ENCODE measurements at places on chromosomes 1 and 21. TPM values are rescaled to one million over a fixed set of nuclear protein-coding genes. Genes with fewer than 3 reads are reported as not detected.

OR10X1 gene
- not detected for total RNA-seq

AGT gene
- total RNA-seq = not detected

NTMT2 gene
- not detected for total RNA-seq

DRAXIN gene
- total RNA-seq = 0.05 TPM

ETV3L gene
- total RNA-seq = not detected

ARHGEF10L gene
- not detected for total RNA-seq

TRIM63 gene
- total RNA-seq = 0.19 TPM

MAP1LC3C gene
- total RNA-seq = not detected

RGS7 gene
- not detected for total RNA-seq

BTBD19 gene
- 35.2 TPM for total RNA-seq

DNA sequence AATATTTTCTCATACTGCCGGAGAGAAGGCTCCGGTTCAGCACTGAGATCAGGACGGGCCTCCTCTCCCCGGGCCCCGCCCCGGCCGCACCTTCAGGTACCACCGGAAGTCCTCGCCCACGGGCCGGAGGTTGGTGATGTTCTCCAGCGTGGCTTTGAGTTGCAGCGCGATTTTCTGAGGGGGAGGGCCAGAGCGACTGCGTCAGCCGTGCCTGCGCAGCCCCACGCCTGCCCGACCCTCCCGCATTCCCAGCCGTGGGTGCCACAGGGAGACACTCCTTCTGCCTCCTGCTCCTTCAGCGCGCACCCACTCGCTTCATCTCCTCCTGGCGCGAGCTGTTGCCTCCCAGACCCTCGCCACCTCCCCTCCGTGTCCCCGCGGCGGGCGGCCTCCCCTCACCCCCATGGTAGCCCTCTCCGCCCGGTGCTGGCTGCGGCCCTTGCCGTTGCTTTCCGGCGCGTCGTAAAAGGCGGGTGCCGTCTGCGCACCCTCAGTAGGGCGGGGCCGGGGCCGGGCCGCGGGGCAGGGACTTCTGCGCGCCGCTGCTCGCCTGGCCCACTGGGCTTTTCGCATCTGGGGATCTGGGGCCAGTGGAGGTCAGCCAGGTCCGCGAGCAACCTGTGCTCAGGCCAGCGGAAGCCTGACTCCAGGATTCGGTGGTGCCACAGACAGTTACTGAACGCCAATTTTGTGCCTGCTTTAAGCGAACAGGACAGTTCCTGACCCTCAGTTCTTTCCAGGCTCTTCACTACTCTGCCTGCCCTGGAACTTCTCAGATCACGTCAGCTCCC lies at the start of gene CZIB:
Gene CZIB, minus strand, starts transcription at position 464 of the 791 bp plus-strand sequence. Its CDS starts 59 bp downstream, at position 405.
- H3K4me3 ChIP-seq = peak within 1 kb of the TSS; percentile 89
- DNase-seq = peak; percentile 97
- peaks cover 9% of the 10 kb centered on the region for H3K36me3 ChIP-seq
- H3K27me3 ChIP-seq = no peaks in the 10 kb centered on the region

- peaks cover 15% of the 10 kb centered on the region for H3K4me1 ChIP-seq
- no peaks in the 10 kb centered on the region for H3K36me3 ChIP-seq
- no peak overlapping the region for H3K27ac ChIP-seq
- peak; percentile 63 for DNase-seq
- no peak overlapping the region for H3K4me3 ChIP-seq
Measured at GRCh38 chr21:39000496-39000895, 182.8 kb downstream of the PSMG1 start.

- H3K4me3 ChIP-seq = no peak overlapping the region
- H3K27me3 ChIP-seq = peaks cover 8% of the 10 kb centered on the region
- no peaks in the 10 kb centered on the region for H3K36me3 ChIP-seq
Measured at GRCh38 chr1:217673387-217673786, 42.2 kb downstream of the SPATA17 start.

GRCh38 chr1:230403442-230403841 lies 22.7 kb downstream of the PGBD5 start:
- no peaks in the 10 kb centered on the region for H3K4me1 ChIP-seq
- no peaks in the 10 kb centered on the region for H3K36me3 ChIP-seq
- no peak overlapping the region for H3K4me3 ChIP-seq
- no peak overlapping the region for H3K27ac ChIP-seq
- no peak for DNase-seq

GRCh38 chr1:218817071-218817470 lies 356.6 kb upstream of the LYPLAL1 start:
- H3K4me1 ChIP-seq = no peaks in the 10 kb centered on the region
- no peaks in the 10 kb centered on the region for H3K36me3 ChIP-seq
- H3K27me3 ChIP-seq = no peaks in the 10 kb centered on the region
- H3K27ac ChIP-seq = no peak overlapping the region
- DNase-seq = no peak

GRCh38 chr1:82400521-82400920 lies 599.8 kb downstream of the ADGRL2 start:
- H3K4me3 ChIP-seq = no peak overlapping the region
- H3K4me1 ChIP-seq = no peaks in the 10 kb centered on the region
- no peak for DNase-seq
- no peak overlapping the region for H3K27ac ChIP-seq
- H3K27me3 ChIP-seq = no peaks in the 10 kb centered on the region

- H3K27ac ChIP-seq = no peak overlapping the region
- H3K4me1 ChIP-seq = no peaks in the 10 kb centered on the region
- DNase-seq = no peak
- no peak overlapping the region for H3K4me3 ChIP-seq
- no peaks in the 10 kb centered on the region for H3K27me3 ChIP-seq
Measured at GRCh38 chr1:164519426-164519825, 39.6 kb upstream of the PBX1 start.

GRCh38 chr21:41507521-41508414 lies at the start of gene TMPRSS2:
Gene TMPRSS2 (minus strand): TSS chr21:41508158. CDS start chr21:41498133, 10,025 bp downstream.
- no peak within 1 kb of the TSS for H3K4me3 ChIP-seq
- no peaks in the 10 kb centered on the region for H3K36me3 ChIP-seq
- H3K4me1 ChIP-seq = peaks cover 3% of the 10 kb centered on the region
- no peak within 1 kb of the TSS for H3K27ac ChIP-seq

DNA sequence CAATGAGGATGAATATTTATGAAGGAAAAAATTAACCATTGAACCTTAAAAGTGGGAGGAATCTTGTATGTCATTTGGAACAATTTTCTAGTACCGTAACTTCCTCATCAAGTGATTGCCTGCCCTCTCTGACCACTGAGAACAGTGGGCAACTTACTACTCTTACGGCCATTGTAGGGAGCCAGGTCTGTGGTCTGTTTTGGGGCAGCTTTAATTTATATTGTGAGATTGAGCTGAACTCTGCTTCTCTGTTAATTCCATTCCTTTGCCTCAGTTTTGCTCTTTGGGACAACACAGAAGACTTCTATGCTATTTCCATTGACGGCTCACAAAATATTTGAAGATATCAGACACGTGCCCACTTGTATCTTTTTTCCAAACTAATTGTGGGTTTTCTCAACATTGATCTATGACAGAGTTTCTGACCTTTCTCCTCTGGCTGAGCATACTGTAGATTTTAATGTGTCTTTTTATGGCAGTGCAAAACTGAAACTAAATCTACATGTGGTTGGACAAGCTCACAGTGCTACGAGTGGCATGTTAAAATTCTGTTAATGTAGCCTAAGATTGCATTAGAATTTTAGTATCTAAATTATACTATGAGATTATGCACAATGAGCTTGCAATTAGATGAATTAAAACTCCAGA lies 27.8 kb upstream of the ZNF281 start:
- H3K4me3 ChIP-seq = peak overlapping the region; percentile 48
- H3K27ac ChIP-seq = no peak overlapping the region
- peaks cover 2% of the 10 kb centered on the region for H3K27me3 ChIP-seq

DNA sequence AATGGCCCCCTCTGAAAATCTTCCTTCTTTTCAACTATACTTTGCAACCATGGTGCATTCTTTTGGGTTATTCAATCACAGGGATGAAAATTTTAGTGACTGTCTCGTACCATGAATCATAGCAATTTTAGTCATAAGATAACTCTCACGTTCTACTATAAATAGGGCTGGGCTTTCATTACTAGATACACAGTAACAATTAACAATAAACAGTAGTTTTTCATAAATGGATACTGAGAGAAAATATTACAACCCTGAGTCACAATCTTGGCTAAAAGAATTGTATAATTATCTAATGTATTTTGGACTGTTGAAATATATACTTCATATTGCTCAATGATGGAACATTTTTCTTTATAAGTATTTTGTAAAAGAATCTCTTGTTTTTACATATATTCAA lies 96.1 kb downstream of the TEX35 start:
- DNase-seq = no peak
- peaks cover 2% of the 10 kb centered on the region for H3K27me3 ChIP-seq
- H3K4me1 ChIP-seq = no peaks in the 10 kb centered on the region
- no peak overlapping the region for H3K27ac ChIP-seq

GRCh38 chr1:42657201-42657600 lies 1.0 kb upstream of the PPIH start:
- H3K36me3 ChIP-seq = peaks cover 22% of the 10 kb centered on the region
- peaks cover 37% of the 10 kb centered on the region for H3K4me1 ChIP-seq
- H3K27me3 ChIP-seq = no peaks in the 10 kb centered on the region

- no peaks in the 10 kb centered on the region for H3K4me1 ChIP-seq
- H3K4me3 ChIP-seq = no peak overlapping the region
- no peak overlapping the region for H3K27ac ChIP-seq
- DNase-seq = no peak
- no peaks in the 10 kb centered on the region for H3K27me3 ChIP-seq
- H3K36me3 ChIP-seq = no peaks in the 10 kb centered on the region
Measured at GRCh38 chr1:160821627-160822026, 25.7 kb downstream of the LY9 start.

GRCh38 chr1:181726320-181727012 lies 243.1 kb downstream of the CACNA1E start:
- H3K36me3 ChIP-seq = no peaks in the 10 kb centered on the region
- H3K27ac ChIP-seq = no peak overlapping the region
- DNase-seq = no peak
- peaks cover 2% of the 10 kb centered on the region for H3K27me3 ChIP-seq
- H3K4me3 ChIP-seq = no peak overlapping the region

GRCh38 chr1:3295846-3296245 lies 158.6 kb upstream of the ARHGEF16 start:
- H3K36me3 ChIP-seq = no peaks in the 10 kb centered on the region
- no peak overlapping the region for H3K4me3 ChIP-seq
- DNase-seq = no peak
- H3K27me3 ChIP-seq = no peaks in the 10 kb centered on the region
- no peaks in the 10 kb centered on the region for H3K4me1 ChIP-seq
- H3K27ac ChIP-seq = no peak overlapping the region

GRCh38 chr1:119361205-119361604 lies 7.4 kb upstream of the HAO2 start:
- H3K4me1 ChIP-seq = no peaks in the 10 kb centered on the region
- peaks cover 12% of the 10 kb centered on the region for H3K27me3 ChIP-seq
- H3K4me3 ChIP-seq = no peak overlapping the region

DNA sequence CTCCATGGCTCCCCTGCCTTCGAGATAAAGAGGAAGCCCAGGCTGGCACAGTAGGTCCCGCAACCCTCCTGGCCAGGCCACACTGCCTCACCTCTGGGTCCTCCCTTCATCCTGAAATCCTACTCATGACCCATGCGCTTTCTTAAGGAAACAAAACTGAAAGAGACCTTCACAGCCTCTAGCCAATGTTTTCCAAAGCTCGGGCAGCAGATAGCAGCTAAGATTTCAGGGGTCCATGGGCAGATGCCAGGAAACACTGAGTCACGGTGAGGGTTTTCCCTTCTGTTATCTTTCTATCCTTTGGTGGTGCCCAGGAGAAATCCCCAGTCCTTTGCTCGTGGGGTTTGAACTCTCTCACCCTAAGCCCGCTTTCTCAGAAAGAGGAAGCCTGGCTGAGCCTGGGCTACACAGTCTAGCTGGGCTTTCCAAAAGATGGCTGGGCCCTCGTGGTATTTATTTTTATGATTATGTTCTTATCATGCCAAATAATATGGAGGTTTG lies 26.6 kb downstream of the TTC39A start:
- no peak overlapping the region for H3K4me3 ChIP-seq
- H3K36me3 ChIP-seq = no peaks in the 10 kb centered on the region
- peaks cover 10% of the 10 kb centered on the region for H3K4me1 ChIP-seq
- H3K27ac ChIP-seq = no peak overlapping the region

DNA sequence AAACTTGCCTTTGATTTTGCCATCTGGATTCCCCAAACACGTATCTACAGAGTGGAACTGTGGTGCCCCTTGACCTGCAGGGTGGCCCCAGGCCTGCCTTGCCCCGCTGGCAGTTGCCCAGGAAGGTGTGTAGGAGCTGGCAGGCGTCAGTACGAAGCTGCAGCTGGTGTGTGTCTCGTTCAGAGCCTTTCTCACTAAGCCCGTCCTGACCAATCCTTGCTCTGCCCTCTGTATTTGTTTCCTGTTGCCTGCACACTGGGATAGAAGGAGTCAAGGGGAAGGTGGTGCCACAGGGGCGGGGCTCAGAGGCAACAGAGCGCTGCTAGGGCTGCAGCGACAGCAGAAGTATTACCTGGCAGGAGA lies 5.2 kb upstream of the VSIG8 start:
- no peak for DNase-seq
- no peak overlapping the region for H3K4me3 ChIP-seq
- no peak overlapping the region for H3K27ac ChIP-seq
- no peaks in the 10 kb centered on the region for H3K36me3 ChIP-seq

DNA sequence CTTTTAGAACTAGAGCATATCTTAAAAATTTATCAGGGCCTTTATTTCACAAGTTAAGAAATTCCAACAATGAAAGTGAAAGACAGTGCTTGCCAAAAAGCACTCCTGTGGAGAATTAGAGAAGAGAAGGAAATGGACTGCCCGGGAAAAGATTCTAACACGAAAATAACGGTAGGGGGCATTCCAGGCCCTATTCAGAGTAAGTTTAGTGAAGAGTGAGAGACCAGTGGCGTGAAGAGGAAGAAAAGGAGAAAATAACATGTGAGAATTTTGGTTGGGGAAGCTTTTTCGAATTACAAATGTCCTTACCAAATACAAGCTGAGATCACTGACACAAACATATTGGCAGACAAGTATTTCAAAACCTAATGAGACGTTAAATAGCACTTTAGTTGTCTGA lies 38.4 kb upstream of the RBM34 start:
- H3K4me1 ChIP-seq = peaks cover 2% of the 10 kb centered on the region
- no peak overlapping the region for H3K4me3 ChIP-seq
- no peak overlapping the region for H3K27ac ChIP-seq
- peaks cover 7% of the 10 kb centered on the region for H3K36me3 ChIP-seq
- DNase-seq = no peak

DNA sequence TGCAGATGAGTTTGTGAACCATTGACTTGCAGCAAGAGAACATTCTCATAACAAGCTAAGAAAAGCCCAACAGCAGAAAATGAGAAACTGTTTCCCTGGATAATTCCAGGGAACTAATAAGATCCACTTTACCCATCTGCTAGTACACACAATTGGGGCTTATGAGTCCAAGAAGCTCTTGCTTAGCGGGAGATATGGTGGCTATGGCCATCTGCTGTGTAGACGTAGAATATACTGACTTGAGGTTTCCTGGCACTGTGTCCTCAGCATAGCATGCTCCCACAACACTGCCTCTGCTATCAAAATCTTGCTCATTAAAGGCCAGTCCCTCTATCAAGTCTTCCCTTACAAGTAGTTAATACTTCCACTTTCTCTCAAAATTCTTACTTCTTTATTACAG lies 6.8 kb upstream of the RXRG start:
- H3K4me3 ChIP-seq = no peak overlapping the region
- no peaks in the 10 kb centered on the region for H3K4me1 ChIP-seq
- H3K27me3 ChIP-seq = peaks cover 20% of the 10 kb centered on the region

GRCh38 chr1:236085545-236086159 lies 20.8 kb upstream of the NID1 start:
- H3K27ac ChIP-seq = no peak overlapping the region
- peaks cover 5% of the 10 kb centered on the region for H3K27me3 ChIP-seq
- H3K4me3 ChIP-seq = no peak overlapping the region
- DNase-seq = no peak
- no peaks in the 10 kb centered on the region for H3K36me3 ChIP-seq
- peaks cover 6% of the 10 kb centered on the region for H3K4me1 ChIP-seq
